IMR-90 (cell line): ENCODE measurements at places on chromosomes 1 and 21. TPM values are rescaled to one million over a fixed set of nuclear protein-coding genes. Genes with fewer than 3 reads are reported as not detected.
A peak's percentile ranks its signal among the peaks of the same experiment; 100 is the strongest.

DNA sequence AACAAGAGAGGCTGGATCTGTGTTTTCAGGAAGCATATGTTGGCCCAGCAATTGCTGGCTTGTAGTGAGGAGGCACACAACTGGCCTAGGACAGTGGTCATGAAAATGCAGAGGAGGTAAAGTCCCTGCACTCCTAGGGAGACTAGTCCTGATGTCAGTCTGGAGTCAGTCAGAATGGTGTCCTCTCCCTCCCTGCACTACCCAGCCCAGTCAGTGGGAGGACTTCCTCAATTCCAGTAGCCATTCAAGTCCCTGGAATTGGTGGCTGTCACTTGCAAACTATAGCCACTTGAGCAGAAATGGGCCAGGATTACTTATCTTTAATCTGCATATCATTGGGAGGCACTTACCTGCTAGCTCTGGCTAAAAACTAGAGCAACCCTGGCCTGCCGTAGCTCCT, 18.6 kb downstream of the NDUFS5 start:
- no peak for DNase-seq

DNA sequence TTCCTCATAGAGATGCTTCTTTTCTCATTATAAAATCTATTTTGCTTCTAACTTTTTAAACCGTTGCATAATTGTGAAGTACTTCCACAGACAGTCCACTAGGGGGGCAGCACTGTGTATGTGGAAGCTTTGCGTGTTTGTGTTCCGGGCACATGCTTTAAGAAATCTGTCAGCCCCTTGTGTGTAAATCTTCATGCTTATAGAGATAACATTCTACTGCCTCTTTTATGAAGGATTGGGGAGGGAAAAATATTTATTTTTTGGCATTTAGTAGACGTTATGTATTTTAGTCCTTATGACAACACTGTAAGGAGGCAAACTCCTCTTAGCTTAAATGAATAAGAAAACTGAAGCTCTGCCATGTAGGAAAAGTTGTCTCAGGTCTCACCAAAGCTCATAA, 157.3 kb upstream of the PTGFR start:
- DNase-seq, result peak; percentile 58

GRCh38 chr21:39141502-39141901, 41.7 kb downstream of the PSMG1 start:
- DNase-seq, result peak; percentile 73

GRCh38 chr1:101311146-101311920, 74.5 kb downstream of the S1PR1 start:
- DNase-seq, result no peak

GRCh38 chr1:108190686-108191416, 9.3 kb downstream of the SLC25A24 start:
- DNase-seq, result no peak

DNA sequence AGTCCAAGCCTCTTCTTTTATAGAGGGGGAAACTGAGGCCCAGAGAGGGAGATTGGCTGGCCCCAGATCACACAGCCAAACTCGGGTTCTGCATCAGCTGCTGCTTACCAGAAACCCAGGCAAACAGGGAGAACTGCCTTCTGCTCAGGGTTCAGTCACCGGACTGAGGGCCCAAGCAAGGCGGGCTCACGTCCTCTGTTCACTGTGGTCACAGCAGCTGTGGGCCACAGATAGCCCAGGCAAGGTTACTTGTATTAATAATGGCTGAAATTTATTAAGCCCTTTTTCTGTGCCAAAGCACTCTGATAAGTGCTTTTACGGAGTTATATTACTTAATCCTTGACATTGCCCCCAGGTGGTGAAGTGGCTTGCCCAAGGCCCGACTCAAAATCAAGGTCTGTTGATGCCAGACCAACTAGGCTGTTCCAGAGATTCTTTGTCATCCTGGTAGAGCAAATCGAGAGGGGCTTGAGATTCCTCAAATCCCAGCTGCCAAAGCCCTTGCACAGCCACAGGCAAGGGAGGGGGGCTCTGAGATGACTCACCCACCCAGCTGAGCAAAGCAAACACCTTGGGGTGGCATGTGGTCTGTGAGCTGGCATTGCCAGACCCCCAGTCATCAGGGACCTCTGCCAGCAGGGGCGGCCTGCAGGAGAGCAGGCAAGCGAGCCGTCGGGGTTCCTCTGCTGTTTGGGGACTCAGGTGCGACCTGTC, 36.5 kb downstream of the EPHB2 start:
- DNase-seq, result peak; percentile 91

DNA sequence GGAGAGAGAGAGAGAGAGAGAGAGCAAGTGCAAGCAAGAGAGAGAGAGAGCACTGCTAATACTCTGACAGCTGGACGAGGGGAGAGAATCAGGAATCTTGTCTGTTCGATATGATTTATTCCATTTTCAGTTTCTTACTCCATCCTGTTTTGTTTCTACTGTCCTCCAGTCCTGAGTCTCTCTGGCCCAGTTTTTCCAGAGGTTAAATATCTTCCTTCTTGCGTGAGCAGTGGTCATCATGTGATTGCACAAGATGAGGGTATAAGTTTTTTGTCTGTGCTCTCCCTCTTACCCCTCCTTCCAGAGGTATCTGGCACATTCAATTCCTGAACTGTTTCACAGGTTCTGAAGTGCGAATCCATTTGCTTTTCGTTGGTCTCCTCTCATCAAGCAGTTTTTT, 16.8 kb downstream of the UBE2U start:
- no peak for DNase-seq

GRCh38 chr1:172976222-172977041, 74.3 kb downstream of the TNFSF18 start:
- peak; percentile 87 for DNase-seq

DNA sequence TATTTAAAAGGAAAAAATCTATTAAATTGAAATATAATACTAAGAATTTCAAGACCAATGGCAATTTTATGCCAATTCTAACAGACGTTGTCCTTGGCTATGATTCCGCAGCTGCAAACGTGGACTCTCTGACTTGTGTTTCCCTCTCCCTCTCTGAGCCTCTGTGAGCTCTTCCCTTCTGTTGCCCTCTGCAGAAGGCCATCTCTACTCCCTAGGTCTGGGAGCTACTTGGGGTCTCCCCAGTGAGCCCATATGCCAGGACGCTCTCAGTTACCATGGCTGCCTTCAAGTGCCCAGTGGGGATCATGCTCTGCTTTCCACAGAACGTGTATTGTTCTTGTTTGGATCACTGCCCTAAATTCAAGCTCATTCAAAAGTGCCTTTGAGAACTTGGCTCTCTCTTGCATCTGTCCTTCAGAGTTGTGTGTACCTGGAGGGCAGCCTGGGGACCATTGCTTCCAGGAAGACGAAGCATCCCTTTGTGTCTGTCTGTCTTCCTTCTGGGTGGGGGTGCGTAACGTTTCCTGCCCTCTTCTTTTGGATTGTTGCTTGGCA, 97.5 kb upstream of the TSPAN2 start:
- no peak for DNase-seq

GRCh38 chr1:42930178-42931107, 28.2 kb downstream of the SLC2A1 start:
- DNase-seq, result no peak

GRCh38 chr1:2495546-2495945, 19.5 kb downstream of the PLCH2 start:
- no peak for DNase-seq

- DNase-seq, result peak; percentile 81
Observed at GRCh38 chr1:201769966-201770365, 59.0 kb upstream of the IPO9 start.

- no peak for DNase-seq
Observed at GRCh38 chr1:99704356-99704816, 58.5 kb downstream of the PALMD start.

GRCh38 chr1:95407886-95408291, 173.9 kb downstream of the RWDD3 start:
- DNase-seq, result no peak

GRCh38 chr1:226310245-226310540, 1.2 kb upstream of the LIN9 start:
- DNase-seq, result no peak

- no peak for DNase-seq
Observed at GRCh38 chr1:14482784-14483450, 115.6 kb upstream of the KAZN start.

GRCh38 chr21:29376556-29376955, 77.8 kb downstream of the BACH1 start:
- no peak for DNase-seq

- DNase-seq, result no peak
Observed at GRCh38 chr1:176785791-176786190, 322.8 kb downstream of the PAPPA2 start.

- DNase-seq, result peak; percentile 21
Observed at GRCh38 chr1:6614019-6614928, 743 bp downstream of the PHF13 start.

DNA sequence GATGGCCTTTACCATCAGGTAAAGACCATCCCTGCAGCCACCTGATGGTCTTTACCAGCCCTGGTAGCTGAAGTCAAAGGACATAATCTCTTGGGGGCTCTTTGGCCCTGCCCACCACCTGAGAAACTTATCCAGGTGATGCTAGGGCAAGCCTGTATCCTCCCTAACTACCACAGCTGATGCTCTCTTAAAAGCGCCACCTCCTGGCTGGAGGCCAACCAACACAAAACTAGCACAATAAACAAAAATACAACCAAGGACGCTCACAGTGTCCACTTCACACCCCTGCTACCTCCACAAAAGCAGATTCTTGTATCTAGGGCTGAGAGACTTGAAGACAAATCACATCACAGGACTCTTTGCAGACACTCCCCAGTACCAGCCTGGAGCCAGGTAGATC, 357.1 kb upstream of the POU3F1 start:
- no peak for DNase-seq

DNA sequence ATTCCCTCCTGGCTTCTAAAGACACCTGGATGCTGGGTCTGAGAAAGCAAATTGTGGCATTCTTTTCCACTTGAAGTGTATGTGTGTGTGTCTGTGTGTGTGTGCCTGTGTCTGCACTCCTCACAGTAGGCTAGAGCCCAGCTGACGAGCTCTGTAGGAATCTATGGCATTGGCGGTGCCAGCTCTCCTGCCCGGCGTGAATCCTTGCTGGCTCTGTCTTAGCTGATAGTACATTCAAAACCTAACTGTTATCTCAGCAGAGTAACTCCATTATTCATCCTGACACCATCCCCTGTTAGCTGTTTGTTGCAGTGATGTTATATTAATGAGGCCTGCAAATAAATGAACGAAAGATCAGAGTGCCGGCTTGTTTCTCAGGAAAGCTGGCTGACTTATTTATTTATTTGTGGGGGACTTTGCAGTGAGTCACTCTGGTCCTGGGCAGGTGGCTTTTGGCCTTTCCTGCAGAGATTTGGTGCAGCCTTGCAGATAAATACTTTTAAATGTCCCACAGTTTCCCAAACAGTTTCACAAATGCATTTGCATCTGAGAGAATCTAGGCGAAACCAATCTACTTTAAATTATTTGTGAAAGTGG, 160.6 kb upstream of the CD34 start:
- DNase-seq, result peak; percentile 29

GRCh38 chr1:51840743-51841461, 37.6 kb downstream of the NRDC start:
- no peak for DNase-seq

- DNase-seq, result no peak
Observed at GRCh38 chr1:209616366-209617046, 33.0 kb downstream of the CAMK1G start.

PLA2G5 gene
- total RNA-seq, result not detected in 2 replicates

OR2L8 gene
- total RNA-seq, result not detected in 2 replicates

PTGS2 gene
- total RNA-seq, result 4.8 and 6.9 TPM in 2 replicates

TAS1R1 gene
- not detected in 2 replicates for total RNA-seq

XCL2 gene
- not detected in 2 replicates for total RNA-seq

UMODL1 gene
- total RNA-seq, result not detected in 2 replicates

RASSF5 gene
- total RNA-seq, result 0.18 and 0.56 TPM in 2 replicates

KCND3 gene
- under 0.01 TPM in 2 replicates for total RNA-seq

S100A13 gene
- 122 and 225 TPM in 2 replicates for total RNA-seq

SERTAD4 gene
- under 0.01 TPM in 2 replicates for total RNA-seq

NR5A2 gene
- total RNA-seq, result under 0.01 and 0.18 TPM in 2 replicates
